IMR-90 (cell line): ENCODE measurements at places on chromosomes 3 and 15.

- H3K27ac ChIP-seq, result no peak overlapping the region
- no peak overlapping the region for H3K4me3 ChIP-seq
- no peak for DNase-seq
Measured at GRCh38 chr3:168395551-168395950, 299.8 kb upstream of the GOLIM4 start.

DNA sequence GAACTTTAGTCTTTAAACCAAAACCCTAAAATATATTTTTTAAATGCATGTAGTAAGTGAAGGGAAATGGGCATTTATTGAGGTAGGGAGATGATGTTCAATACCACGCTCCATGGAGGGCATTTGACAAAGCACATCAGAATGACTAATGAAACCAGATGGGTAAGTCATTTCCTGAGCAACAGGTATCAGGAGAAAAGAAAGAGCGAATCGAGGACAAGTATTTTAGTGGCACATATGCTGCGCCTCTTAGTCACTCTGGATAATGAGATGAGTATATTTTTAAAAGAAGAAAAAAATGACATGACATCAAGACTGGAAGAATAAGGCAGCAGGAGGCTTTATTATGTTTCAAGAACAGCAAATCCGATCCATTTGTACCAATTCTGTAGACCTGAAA, 129.0 kb upstream of the ARHGEF3 start:
- no peaks in the 10 kb centered on the region; the same call in 1 of the 2 replicates for H3K4me1 ChIP-seq
- H3K36me3 ChIP-seq, result no peaks in the 10 kb centered on the region
- no peaks in the 10 kb centered on the region for H3K27me3 ChIP-seq
- no peak overlapping the region for H3K4me3 ChIP-seq

DNA sequence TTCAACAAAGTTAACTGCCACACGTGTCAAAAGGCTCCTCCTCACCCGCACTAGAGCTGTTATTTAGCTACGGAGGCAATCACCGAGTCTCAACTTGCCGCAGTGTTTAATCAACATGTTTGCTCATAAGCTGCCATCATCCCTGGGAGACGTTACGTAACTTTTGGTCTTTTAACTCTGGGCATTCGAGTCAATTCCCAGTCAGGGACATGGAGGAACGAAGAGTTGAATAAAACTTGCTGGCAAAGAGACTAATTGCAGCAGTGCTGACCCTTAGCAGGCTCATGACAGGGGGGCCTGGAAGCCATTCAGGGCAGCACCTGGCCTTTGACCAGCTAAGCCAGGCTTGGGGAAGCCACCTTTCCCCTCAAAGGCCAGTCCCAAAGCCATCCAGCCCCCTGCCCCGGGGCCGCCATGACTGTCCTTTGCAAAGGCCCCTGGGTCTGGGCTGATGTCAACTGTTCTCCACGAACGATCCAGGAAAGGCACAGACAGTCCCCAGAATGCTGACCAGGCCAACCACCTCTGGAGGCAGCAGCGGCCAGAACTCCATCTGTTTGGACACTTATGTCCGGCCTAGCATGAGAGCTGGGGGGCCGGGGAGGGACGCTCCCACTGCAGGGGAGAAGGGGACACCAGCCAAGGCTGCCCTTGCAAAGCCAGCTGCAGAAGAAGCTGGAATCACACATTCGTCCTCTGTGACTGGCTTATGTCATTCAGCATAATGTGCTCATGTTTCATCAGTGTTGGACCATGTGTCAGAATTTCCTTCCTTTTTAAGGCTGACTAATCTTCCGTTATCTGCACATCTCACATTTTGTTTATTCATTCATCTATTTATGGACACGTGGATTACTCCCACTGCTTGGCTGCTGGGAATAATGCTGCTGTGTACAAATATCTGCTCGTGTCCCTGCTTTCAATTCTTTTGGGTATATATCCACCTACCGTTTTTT, 43.7 kb downstream of the PCSK6 start:
- no peaks in the 10 kb centered on the region for H3K4me1 ChIP-seq
- H3K4me3 ChIP-seq, result no peak overlapping the region
- H3K27ac ChIP-seq, result no peak overlapping the region
- peaks cover 14% of the 10 kb centered on the region for H3K27me3 ChIP-seq
- DNase-seq, result peak; percentile 21

DNA sequence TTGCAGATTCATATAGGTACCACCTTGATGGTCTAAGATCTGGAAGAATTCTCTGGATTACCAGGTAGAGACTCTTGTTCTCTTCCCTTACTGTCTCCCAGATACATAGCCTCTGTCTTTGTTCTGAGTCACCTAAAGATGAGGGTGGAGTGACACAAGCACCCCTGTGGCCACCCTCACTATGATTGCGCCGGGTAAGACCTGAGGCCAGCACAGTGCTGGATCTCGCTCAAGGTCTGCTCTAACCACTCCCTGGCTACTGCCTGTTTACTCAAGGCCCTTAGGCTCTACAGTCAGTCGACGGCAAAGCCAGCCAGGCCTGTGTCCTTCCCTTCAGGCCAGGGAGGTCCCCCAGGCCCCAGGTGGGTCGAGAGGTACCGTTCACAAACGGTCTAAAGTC, 88.3 kb downstream of the ARHGEF26 start:
- no peak for DNase-seq
- H3K4me3 ChIP-seq, result no peak overlapping the region
- H3K27me3 ChIP-seq, result no peaks in the 10 kb centered on the region
- H3K4me1 ChIP-seq, result no peaks in the 10 kb centered on the region

DNA sequence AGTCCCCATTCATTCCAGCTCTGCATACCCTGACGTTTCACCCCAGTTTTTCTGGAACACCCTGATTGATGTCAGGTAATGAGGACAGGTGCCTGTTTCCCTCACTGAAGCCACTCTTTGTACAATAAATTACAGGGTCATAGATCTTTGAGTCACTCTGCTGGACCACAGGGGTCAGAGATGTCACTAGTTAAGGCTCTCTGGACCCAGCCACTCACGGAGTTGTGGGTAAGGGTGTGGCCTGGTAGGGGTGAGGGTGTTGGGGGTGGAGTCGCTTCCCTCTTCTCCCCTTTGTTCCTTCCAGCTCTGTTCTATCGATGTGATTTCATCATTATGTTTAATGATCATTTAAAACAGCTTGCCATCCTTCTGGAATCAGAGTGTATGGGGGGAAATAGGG, 512 bp downstream of the IQCF5 start:
- no peak overlapping the region for H3K27ac ChIP-seq
- H3K4me3 ChIP-seq, result no peak overlapping the region
- H3K36me3 ChIP-seq, result no peaks in the 10 kb centered on the region

- peak overlapping the region; percentile 78 for H3K27ac ChIP-seq
- peaks cover 19% of the 10 kb centered on the region for H3K4me1 ChIP-seq
- peak; percentile 46 for DNase-seq
- no peaks in the 10 kb centered on the region for H3K27me3 ChIP-seq
- peak overlapping the region; percentile 94 for H3K4me3 ChIP-seq
Measured at GRCh38 chr3:120449251-120449650, 1.5 kb downstream of the FSTL1 start.

DNA sequence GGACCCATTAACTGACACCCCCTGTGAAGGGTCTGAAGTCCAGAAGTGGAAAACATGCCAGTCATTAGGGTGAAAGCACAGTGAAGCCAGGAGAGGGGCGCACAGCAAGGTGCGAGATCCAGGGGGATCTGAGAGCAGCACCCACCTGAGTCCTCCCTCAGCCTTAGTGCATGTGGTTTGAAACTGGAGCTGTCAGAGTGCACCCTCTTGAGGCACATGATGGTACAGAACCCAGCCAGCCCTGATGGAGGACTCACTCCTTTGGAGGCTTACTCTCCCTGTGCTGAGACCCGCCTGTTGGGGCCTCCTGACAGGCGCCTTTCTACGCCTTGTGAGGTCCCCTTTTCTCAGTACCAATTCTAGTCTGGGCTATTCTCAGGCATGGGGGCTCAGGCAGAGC, 77.8 kb downstream of the IL20RB start:
- H3K4me3 ChIP-seq, result no peak overlapping the region
- H3K27ac ChIP-seq, result no peak overlapping the region
- no peaks in the 10 kb centered on the region for H3K36me3 ChIP-seq
- H3K27me3 ChIP-seq, result no peaks in the 10 kb centered on the region; the same call in none of the 2 replicates
- no peaks in the 10 kb centered on the region for H3K4me1 ChIP-seq

- DNase-seq, result peak; percentile 58
- no peak overlapping the region for H3K4me3 ChIP-seq
- peaks cover 5% of the 10 kb centered on the region; the same call in 1 of the 2 replicates for H3K36me3 ChIP-seq
- peaks cover 6% of the 10 kb centered on the region for H3K4me1 ChIP-seq
- H3K27me3 ChIP-seq, result no peaks in the 10 kb centered on the region
Measured at GRCh38 chr15:100999369-100999768, 80.2 kb downstream of the LRRK1 start.

DNA sequence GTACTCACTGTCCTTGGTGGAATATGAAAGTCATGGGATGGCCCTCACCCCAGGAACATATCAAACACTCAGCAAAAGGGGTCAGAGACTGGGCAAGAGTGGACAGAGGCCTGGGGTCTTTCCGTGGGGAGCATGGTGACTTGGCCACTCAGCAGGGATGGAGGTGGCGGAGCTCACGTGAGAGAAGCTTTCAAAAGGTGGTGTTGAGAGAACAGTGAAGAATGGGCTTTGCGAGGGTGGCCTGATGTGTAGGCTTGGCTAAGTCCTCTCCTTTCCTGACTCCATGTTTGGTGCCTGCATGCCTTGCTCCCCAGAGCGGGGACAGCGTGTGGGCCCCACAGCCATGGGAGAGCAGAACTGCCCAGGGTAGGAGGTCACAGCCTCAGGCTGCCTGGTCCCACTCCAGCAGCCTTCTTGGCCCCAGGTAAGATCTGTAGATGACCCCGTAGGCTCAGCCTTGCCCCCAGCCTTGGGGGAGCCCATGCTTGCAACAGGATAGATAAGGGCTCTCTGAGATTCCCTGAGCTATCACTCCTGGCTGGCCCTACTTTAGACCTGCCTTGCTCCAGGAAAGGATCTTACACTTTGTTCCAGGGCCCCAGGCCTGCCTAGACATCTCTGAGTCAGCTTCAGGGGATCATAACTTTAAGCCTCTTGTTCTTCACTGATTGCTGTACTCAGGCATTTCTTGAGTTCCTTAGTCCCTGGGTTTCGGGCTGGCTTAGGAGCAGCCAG, 17.0 kb downstream of the RPLP1 start:
- DNase-seq, result peak; percentile 56
- no peak overlapping the region for H3K27ac ChIP-seq
- peaks cover 2% of the 10 kb centered on the region; the same call in 1 of the 2 replicates for H3K27me3 ChIP-seq
- H3K4me3 ChIP-seq, result no peak overlapping the region

DNA sequence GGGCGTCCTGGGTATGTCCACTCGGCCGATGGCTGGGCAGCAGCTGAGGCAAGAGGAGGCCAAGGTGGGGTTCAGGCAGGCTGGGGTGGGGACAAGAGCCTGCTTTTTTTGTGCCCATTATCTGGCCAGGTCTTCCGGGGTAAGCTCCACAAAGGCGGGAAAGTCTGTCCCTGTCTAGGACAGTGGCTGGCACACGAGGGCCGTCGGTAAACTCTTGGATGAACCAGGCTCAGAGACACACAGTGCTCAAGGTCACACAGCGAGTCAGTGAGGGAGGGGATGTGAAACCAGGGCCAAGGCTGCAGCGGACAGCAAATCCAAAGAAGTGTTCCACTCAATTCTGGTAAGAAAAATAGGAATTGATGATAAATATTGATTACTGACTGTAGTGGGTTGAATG, 2.9 kb downstream of the DNAJB8 start:
- H3K36me3 ChIP-seq, result no peaks in the 10 kb centered on the region
- H3K27me3 ChIP-seq, result peaks cover 55% of the 10 kb centered on the region
- no peak overlapping the region for H3K4me3 ChIP-seq
- DNase-seq, result no peak
- no peak overlapping the region for H3K27ac ChIP-seq
- no peaks in the 10 kb centered on the region for H3K4me1 ChIP-seq

- DNase-seq, result no peak
- no peak overlapping the region for H3K27ac ChIP-seq
- H3K36me3 ChIP-seq, result no peaks in the 10 kb centered on the region
- peaks cover 12% of the 10 kb centered on the region for H3K4me1 ChIP-seq
Measured at GRCh38 chr3:108103040-108103751, 12.4 kb upstream of the CD47 start.

GRCh38 chr3:48285675-48286074, 44.8 kb downstream of the ZNF589 start:
- H3K4me1 ChIP-seq, result peaks cover 2% of the 10 kb centered on the region; the same call in 1 of the 2 replicates
- H3K36me3 ChIP-seq, result no peaks in the 10 kb centered on the region; the same call in 1 of the 2 replicates
- no peaks in the 10 kb centered on the region for H3K27me3 ChIP-seq
- no peak overlapping the region for H3K27ac ChIP-seq
- no peak overlapping the region for H3K4me3 ChIP-seq

DNA sequence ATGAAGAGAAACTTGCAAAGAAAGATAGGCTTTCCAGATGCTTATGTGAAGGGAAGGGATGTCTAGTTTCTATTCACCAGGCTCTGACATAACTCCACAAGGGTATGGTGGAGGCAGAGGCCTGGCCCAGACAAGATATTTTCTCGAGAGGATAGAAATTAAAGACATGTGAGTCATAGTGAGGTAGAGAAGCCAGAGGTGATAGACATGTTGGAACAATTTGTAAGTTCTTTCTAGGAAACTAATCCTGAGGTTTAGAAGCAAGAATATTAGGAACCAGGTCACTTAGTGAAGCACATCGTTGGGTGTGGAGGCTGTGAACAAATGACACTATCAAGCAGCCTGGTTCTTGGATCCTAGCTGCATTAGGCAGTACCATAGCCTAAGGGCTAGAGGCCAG, 176.9 kb downstream of the BBX start:
- H3K4me1 ChIP-seq, result peaks cover 3% of the 10 kb centered on the region
- H3K4me3 ChIP-seq, result no peak overlapping the region

GRCh38 chr3:13548696-13549622, at the start of gene FBLN2:
Gene FBLN2 (plus strand): TSS chr3:13549125. CDS start chr3:13570356, 21,231 bp downstream.
- H3K36me3 ChIP-seq, result no peaks in the 10 kb centered on the region
- no peak for DNase-seq

DNA sequence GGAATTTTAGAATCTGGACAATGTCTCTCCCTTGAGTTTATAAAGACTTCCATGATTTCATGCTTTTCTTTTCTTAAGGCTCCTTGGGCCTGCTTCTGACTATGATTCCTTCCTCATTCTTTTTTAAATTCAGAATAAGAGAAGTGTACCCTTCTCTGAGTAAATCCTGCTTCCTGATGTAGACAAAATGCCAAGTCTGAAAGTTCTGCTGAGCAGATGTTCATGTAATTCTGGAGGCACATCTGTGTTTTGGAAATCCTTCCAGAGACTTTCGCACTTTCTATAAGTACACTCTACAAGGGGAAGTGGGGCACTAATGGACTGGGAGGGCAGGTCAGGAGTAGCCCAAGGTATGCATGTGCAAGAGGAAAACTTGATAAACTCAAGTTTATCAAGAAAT, 24.8 kb downstream of the TPM1 start:
- no peak for DNase-seq
- H3K27me3 ChIP-seq, result no peaks in the 10 kb centered on the region
- peaks cover 70% of the 10 kb centered on the region for H3K36me3 ChIP-seq
- H3K4me3 ChIP-seq, result no peak overlapping the region
- H3K4me1 ChIP-seq, result peaks cover 13% of the 10 kb centered on the region

- no peaks in the 10 kb centered on the region for H3K4me1 ChIP-seq
- peak; percentile 63 for DNase-seq
- peaks cover 32% of the 10 kb centered on the region for H3K27me3 ChIP-seq
- H3K27ac ChIP-seq, result no peak overlapping the region
- H3K4me3 ChIP-seq, result no peak overlapping the region
- no peaks in the 10 kb centered on the region for H3K36me3 ChIP-seq
Measured at GRCh38 chr15:43225201-43225949, 4.6 kb upstream of the EPB42 start.

- DNase-seq, result no peak
- no peaks in the 10 kb centered on the region for H3K36me3 ChIP-seq
- H3K4me3 ChIP-seq, result no peak overlapping the region
- peaks cover 2% of the 10 kb centered on the region; the same call in 1 of the 2 replicates for H3K4me1 ChIP-seq
- H3K27me3 ChIP-seq, result no peaks in the 10 kb centered on the region
- H3K27ac ChIP-seq, result no peak overlapping the region
Measured at GRCh38 chr3:106341586-106342162, 472.9 kb upstream of the CBLB start.

GRCh38 chr3:18008706-18009368, 266.4 kb upstream of the TBC1D5 start:
- H3K27ac ChIP-seq, result no peak overlapping the region
- no peak overlapping the region for H3K4me3 ChIP-seq
- H3K4me1 ChIP-seq, result no peaks in the 10 kb centered on the region
- H3K27me3 ChIP-seq, result no peaks in the 10 kb centered on the region
